CD8-positive, alpha-beta memory T cell (primary cell): ENCODE measurements at places on chromosomes 16 and 17. TPM values are rescaled to one million over a fixed set of nuclear protein-coding genes. Genes with fewer than 3 reads are reported as not detected.

DNA sequence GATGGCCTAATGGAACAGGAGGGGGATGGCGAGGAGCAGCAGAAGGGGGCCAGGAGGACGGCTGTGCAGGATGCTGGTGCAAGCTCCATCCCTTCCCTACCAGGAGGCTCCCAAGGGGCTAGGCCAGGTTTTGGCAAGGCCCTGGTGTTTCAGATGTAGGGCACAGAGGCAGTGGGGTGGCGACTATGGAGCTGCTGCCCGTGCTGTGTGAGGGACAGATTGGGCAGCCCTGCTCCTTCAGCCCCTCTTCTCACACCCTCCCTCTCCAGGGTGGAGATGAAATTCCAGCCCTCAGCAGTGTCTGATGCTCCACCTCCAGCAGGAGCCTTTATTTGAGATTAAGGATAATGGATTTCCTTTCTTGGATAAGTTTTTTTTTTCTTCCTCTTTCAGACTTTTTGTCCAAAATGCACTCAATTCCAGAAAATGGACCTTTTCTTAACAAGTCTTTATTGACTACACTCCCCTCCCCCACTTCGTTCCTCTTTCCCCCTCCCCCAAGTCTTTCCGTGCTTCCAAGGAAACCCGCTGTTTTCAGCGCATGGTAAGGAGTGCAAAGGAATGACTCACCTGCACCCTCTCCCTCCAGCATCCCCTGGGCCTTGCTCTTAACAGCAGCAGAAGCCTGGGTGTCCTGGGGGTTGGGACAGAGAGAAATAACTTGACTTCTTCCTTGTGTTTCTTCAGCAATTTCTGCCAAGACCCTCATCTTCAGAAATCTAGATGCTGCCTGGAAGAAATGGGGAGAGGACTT lies 95.2 kb downstream of the CCDC182 start:
- H3K27me3 ChIP-seq = no peaks in the 10 kb centered on the region
- no peak for DNase-seq
- no peak overlapping the region for H3K27ac ChIP-seq
- H3K36me3 ChIP-seq = no peaks in the 10 kb centered on the region
- no peak overlapping the region for H3K4me3 ChIP-seq

- H3K27ac ChIP-seq = no peak overlapping the region
- no peaks in the 10 kb centered on the region for H3K4me1 ChIP-seq
- H3K27me3 ChIP-seq = no peaks in the 10 kb centered on the region
- H3K36me3 ChIP-seq = no peaks in the 10 kb centered on the region
- no peak for DNase-seq
- H3K4me3 ChIP-seq = no peak overlapping the region
Observed at GRCh38 chr17:4407216-4407615, 26.5 kb upstream of the SPNS3 start.

GRCh38 chr17:37820995-37821713 lies 76.3 kb upstream of the HNF1B start:
- no peak overlapping the region for H3K27ac ChIP-seq
- no peaks in the 10 kb centered on the region for H3K36me3 ChIP-seq
- no peaks in the 10 kb centered on the region for H3K27me3 ChIP-seq
- H3K4me1 ChIP-seq = no peaks in the 10 kb centered on the region
- no peak for DNase-seq

The LLGL2 gene
- 39.5 TPM for polyA plus RNA-seq

- no peak overlapping the region for H3K27ac ChIP-seq
- no peak overlapping the region for H3K4me3 ChIP-seq
- no peak for DNase-seq
- no peaks in the 10 kb centered on the region for H3K27me3 ChIP-seq
- no peaks in the 10 kb centered on the region for H3K4me1 ChIP-seq
Observed at GRCh38 chr17:66686601-66687000, 148.3 kb upstream of the CACNG5 start.

GRCh38 chr16:66908116-66908515 lies 10.6 kb downstream of the CDH16 start:
- H3K27ac ChIP-seq = no peak overlapping the region
- no peak for DNase-seq
- H3K4me3 ChIP-seq = no peak overlapping the region
- H3K36me3 ChIP-seq = no peaks in the 10 kb centered on the region
- H3K4me1 ChIP-seq = peaks cover 7% of the 10 kb centered on the region

The ZNF423 gene
- polyA plus RNA-seq = not detected

DNA sequence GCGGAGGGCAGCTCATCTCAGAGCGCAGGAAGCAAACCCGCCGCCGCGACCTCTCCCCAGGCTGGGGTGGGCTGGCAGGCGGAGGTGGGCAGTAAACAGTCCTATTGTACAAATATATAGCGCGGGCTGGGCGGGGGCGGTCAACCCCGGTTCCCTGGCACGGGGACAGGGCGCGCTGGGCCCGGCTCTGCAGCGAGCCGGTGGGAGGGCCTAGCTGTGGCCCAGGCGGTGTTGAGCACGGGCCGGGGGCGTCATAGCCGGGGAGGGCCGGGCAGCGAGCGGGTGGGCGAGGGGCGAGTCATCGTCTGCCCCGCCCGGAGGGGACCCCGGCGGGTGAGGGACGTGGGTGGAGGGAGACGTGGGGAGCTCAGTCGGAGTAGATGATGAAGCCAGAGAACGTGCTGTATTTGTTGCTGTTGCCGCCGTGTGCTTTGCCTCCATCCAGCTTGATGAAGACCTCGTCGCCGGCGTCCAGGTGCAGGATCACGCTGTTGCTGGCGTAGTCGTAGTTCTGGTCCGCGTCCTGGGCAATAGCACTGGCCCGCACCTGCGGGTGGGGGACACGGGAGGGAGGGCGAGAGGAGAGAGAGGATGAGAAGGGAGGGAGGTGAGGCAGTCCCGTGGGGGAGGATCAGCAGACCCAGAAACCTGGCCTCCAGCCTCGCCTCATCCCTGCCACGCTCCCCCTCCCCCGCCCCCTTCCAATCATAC lies 8.1 kb downstream of the C1QL1 start:
- H3K27me3 ChIP-seq = peaks cover 29% of the 10 kb centered on the region
- H3K36me3 ChIP-seq = no peaks in the 10 kb centered on the region
- no peak for DNase-seq
- H3K27ac ChIP-seq = no peak overlapping the region

- no peak overlapping the region for H3K4me3 ChIP-seq
- no peaks in the 10 kb centered on the region for H3K27me3 ChIP-seq
- H3K27ac ChIP-seq = no peak overlapping the region
- H3K36me3 ChIP-seq = no peaks in the 10 kb centered on the region
Observed at GRCh38 chr17:83175822-83176622, 96.6 kb downstream of the METRNL start.

The HASPIN gene
- polyA plus RNA-seq = 0.09 TPM

The TMEM238L gene
- not detected for polyA plus RNA-seq

DNA sequence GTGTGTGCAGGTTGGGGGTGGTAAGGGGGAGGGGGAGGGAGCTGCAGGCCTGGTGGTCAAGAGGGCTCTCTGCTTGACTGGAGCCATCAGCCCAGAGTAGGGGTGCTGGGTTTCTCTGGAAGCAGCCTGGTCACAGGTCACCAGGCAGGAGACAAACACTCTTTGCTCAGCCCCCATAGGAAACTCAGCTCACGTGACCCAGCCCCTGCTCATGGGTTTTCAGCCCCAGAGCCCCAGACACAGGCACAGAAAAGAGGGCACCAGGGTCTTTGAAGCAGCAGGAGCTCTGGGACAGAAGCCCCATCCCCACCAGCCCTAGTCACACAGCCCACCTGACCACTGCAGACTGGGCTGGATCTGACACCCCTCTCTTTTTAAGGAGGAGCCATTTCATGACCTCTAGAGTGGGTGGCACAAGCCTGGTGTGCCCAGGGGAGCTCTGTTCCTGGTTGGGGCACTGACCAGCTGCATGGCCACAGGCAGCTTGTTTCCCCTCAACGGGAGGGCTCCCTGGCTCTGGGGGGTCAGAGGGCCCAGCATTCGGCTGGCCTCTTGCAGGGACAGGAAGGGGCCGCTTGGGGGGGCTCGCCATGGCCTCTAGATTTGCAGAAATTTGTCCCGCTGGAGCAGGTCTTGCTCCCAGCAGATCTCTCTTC lies 13.8 kb upstream of the CD79B start:
- no peak overlapping the region for H3K4me3 ChIP-seq
- no peaks in the 10 kb centered on the region for H3K27me3 ChIP-seq
- H3K36me3 ChIP-seq = no peaks in the 10 kb centered on the region
- peaks cover 23% of the 10 kb centered on the region for H3K4me1 ChIP-seq

The TADA2A gene
- 12.8 TPM for polyA plus RNA-seq

- no peaks in the 10 kb centered on the region for H3K27me3 ChIP-seq
- H3K4me1 ChIP-seq = no peaks in the 10 kb centered on the region
- H3K27ac ChIP-seq = no peak overlapping the region
Observed at GRCh38 chr17:66002812-66003211, 189.1 kb downstream of the CEP112 start.
